Stimulated activated CD8-positive, alpha-beta memory T cell treated with anti-CD3 and anti-CD28 coated beads, Interleukin-7, amount 100 ng/mL, for 1 hour (primary cell): ENCODE measurements at places on chromosomes 1 and 21.

DNA sequence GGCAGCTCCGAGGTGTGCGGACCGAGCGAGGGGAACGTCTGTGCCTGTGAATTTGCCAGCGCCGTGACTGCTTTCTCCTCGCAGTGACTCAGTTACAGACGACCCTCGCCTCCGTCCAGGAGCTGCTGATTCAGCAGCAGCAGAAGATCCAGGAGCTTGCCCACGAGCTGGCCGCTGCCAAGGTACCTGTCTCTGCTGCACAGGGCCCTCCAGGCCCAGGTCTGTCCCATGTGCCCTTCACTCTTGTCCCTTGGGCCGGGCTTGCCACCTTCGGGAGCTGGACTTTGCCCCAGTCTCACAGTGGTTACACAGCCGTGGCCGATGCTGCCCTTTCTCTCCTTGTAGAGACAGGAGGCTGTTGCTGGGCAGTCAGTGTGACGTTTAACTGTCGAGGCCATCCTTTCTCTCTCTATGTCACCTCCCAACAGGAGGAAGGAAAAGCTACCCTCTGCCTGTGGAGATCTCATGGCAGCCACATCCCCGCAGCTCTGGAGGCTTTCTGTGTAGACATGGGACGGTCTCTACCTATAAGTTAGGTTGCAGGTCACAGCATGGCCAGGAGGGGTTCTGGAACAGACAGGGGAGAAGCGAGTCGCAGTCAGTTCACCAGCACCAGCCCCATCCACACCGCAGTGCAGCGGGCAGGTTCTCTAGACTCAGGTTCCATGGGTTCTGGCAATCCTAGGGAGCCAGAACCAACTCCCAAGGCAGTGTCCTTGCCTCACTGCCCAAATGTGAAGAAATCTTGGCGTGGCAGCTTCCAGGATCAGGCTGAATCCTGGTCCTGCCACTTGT is 149.7 kb downstream of the PEX14 start:
- no peak for DNase-seq

DNA sequence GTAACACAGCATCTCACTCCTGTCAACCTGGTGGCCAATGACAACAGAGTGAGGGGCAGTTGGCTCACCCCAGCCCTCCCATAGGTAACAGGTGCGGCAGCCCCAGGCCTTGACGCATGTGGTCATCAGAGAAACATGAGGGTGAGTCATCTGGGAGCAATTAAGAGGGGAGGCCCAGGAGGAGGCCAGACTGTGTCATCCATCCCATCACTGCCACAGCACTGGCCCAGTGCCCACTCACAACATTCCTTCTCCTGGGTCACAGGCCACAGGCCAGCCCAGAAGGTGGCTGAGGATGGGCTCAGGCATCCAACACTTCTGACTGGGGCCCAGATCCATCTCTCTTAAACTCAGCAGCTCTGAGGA is 17.1 kb downstream of the TEX35 start:
- no peak for DNase-seq

DNA sequence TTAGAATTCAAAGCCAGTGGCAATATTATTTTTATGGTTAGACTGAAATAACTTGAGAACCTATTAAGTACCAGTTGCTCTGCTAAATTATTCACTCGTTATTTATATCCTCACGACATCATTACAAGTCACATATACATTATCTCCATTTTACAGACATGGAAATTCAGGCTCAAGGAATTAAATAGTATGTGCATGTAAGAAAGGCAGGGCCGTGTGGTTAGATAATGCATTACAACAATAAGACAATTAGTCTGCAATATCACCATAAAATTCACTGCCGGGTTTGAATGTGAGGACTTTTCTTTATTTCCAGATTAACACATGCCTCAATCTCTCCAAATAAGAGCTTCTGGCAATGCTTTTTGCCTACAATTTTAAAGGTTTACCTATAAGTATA is 523.4 kb downstream of the PTBP2 start:
- no peak for DNase-seq

DNA sequence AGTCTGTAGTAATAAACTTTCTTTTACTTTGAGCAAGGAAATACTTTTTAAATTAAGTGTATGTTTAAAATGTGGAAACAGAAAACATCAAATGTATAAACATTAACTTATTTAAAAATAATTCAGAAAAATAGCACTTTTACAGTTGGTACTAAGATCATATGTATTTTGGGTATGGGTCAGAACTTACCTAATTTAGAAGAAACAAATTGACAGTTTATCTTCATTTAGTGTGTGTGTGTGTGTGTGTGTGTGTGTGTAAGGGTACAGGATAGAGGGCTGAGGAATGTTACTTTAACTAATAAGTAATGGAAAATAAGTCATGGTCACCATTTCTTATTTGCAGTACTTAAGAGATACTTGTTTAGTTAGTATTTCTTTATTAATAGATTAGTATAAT is 3.3 kb downstream of the MAN1A2 start:
- no peak for DNase-seq

GRCh38 chr1:182098301-182098700 is 36.8 kb upstream of the ZNF648 start:
- DNase-seq, result no peak

DNA sequence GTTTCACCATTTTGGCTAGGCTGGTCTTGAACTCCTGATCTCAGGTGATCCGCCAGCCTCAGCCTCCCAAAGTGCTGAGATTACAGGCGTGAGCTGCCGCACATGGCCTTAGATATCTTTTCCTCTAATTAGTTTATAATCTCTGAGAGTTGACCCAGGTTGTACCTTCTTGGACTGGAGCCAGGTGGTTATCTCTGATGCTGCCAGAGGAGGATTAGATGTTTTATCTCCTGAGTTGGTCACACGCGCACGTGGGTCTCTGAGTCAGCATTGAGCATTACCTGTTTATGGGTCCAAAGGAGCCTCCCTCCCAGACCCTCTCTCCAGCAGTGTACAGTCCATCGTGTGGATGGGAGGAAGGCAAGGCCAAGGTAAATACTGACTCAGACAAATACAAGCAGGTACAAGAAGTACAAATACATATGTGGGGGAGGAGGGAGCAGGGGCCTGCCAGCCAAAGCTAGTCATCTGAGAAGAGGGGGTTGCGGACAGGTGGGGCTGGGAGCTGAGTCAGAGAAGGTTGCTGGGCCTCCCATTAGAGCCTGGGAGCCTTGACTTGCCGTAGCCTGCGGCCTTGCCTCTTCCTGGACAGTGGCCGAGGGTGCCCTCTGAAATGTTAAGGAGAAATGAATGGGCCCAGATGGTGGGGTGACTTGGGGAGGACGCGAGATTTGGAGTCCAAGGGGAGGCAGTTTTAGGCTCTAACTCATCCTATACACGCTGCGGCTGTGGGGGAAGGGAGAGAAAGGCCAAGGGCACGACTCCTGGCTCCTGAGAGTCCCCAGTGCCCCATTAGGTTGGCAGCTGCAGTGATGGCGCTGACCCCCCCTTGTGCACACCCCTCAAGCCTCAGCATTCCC is 13.1 kb downstream of the IL6R start:
- no peak for DNase-seq

DNA sequence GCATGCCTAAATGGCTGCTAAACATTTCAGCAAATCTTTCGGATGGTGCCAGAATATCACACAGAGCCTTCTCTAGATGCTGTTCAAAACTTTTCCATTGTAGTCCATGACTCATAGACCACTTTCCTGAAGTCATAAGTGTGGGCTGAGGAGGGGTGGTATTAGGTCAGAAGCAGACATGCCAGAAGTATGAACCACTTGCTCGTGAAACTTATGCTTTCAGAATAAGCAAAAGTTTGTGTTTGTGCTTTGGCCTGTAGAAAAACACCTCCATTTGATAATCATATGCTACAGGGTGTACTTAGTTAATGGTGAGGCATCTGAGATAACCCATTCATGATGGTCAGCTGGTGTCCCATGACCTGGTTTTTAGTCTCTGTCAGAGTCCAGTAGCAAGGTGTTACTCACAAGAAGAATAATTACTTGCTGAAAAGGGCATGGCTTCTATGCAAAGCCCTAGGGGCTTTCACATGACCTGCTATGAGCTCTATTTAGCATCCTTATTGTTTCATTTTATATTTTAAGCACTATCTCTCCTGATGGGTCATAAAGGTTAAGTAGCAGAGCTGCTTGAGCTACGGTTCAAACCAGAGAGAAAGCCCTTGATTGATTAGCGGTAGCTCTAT is 183.1 kb upstream of the IVNS1ABP start:
- no peak for DNase-seq

DNA sequence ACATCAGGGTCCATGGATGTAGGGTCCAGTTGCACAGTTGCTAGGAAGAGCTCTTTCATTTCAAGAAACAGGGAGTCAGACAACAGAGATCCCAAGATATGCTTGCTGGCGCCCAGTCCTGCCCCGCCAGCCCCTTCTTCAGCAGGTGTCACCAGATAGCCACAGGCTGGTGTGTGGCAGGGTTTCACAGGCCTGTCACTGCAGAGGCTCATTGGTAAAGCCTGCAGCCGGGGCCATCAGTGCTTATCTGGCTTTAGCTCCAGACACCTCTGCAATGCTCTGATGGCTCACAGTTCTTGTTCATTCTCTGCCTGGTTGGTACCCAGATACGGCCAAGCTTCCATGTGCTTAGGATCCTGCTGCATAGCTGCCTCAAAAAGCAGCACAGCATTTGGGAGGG is 12.4 kb upstream of the ZNF124 start:
- no peak for DNase-seq

- DNase-seq, result no peak
These were observed 517 bp downstream of the IPO13 start for GRCh38 chr1:43947061-43947873.

DNA sequence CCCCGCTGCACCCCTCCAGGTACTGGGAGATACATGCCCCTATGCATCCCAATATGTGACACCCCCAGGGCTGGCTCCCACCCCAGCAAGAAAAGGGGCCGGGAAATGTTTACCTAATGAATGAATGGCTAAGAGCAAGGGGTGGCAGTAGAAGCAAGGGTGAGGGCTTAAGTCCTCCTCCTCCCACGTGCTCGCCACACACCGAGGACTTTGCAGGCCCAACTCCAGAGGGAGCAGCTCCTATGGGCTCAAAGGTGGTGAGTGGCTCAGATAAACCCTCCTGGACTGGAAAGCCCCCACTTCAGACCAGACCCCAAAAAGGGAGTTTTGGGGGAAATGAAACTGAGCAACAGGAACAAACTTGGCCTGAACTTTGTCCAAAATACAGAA is 11.4 kb downstream of the SLC45A3 start:
- DNase-seq, result no peak

DNA sequence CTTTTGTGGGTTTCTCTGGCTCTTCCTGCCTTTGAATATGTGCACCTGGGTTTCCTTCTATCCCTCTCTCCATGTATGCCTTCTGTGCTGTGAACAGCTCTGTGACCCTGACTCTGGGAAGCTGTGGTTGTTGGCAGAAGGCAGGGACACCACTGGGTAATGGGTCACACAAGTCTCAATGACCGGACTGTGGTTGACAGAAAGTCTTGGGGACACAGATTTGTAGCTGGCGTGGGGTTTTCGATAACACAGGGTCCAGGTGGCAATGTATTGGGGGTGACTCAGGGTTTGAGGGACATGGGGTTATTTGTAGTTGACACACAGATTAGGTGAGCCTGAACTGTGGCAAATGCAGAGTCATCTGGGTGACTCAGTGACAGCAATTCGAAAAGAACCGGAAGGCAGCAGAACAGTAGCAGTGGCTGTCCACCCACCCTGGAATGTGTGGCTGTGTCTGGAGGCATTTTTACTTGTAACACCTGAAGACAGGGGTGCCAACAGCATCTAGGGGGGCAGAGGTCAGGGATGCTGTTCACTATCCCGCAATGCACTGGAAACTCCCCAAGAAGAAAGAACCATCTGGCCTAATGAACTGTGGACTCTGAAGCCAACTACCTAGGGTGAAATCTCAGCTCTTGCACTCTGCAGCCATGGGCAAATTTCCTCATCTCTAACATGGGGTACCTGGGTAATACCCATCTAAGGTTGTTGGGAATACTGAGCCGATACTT is 13.0 kb upstream of the SLC6A9 start:
- no peak for DNase-seq

DNA sequence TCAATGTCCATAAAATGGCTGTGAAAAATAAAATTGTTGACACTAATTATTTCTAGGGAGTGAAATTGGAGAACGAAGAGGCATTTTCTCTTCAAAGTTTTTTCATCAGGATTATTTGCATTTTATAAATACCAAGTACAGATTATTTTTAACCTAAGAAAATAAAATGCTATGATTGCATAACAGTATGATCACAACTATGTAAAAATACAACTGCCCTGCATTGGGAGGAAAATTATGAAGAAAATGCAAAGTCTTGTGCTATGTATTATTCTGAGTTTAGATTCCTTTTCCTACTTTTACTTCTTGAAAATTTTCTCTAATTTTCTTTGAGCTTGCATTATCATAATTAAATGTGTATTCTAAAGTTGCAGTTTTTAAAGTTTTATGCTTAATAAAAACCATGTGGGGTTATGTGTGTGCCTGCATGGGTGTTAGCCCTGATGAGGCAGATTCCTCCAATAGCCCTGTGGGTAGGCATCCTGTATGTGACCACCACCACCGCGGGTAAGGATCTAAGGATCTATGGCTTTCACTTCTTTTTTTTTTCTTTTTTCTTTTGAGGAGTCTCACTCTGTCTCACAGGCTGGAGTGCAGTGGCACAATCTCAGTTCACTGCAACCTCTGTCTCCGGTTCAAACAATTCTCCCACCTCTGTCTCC is 24.7 kb downstream of the STX6 start:
- DNase-seq, result no peak

DNA sequence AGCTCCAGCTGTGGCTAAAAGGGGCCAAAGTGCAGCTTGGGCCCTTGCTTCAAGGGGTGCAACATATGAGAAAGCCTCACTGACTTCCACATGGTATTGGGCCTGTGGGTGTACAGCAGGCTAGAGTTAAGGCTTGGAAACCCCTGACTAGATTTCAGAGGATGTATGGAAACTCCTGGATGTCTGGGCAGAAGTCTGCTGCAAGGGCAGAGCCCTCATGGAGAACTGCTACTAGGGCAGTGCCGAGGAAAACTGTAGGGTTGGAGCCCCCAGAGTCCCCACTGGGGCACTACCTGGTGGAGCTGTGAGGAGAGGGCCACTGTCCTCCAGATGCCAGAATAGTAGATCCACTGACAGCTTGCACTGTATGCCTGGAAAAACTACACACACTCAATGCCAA is 69.5 kb downstream of the XCL2 start:
- no peak for DNase-seq

DNA sequence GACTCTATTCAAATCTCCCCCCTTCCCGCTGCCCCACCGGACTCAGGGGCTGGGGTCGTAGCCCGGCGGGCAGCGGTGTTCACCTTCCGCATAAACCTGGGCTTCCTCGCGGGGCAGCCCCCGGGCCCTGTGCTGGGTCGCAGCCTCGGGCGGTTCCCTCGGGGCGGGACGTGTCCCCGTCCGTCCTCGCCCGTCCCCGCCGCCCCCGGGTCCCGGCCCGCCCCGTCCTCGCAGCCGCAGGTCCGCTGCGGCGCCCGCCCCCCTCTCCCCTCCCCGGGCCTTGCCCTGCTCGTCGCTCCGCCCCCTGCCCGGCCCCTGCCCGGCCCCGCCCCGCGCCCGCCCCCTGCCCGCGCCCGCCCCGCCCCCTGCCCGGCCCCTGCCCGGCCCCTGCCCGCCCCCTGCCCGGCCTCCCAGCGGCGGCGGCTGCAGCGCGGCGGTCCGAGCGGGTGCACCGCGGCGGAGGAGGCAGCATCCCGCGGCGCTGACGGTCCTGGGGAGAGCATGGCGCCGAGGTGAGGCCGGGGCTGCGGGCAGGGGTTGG is at the start of gene COL18A1:
Gene COL18A1 (plus strand): TSS at position 436 of the 541 bp plus-strand sequence. CDS start 66 bp downstream, at position 502.
- no peak for DNase-seq
